ENCODE measurements at places on chromosomes 3 and 15.

DNA sequence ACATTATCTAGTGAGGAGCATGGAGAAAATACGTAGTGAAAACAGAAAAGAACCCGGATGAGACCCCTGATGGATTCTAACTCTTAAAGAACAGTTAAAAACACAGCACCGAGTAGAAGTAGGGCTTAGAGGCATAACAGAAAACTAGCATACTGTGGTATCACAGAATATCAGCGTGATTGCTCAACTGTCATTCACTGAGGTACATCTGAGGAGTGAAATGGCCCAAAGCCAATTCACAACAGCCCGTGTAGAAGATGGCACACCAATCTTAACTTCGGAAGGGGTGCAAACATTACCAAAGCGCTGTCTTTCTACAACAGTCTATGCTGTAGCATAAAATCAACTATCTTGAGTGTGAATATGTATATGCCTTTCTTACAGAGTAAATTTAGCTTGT is 1.8 kb downstream of the CLASP2 start:
- peak; percentile 24 for DNase-seq

DNA sequence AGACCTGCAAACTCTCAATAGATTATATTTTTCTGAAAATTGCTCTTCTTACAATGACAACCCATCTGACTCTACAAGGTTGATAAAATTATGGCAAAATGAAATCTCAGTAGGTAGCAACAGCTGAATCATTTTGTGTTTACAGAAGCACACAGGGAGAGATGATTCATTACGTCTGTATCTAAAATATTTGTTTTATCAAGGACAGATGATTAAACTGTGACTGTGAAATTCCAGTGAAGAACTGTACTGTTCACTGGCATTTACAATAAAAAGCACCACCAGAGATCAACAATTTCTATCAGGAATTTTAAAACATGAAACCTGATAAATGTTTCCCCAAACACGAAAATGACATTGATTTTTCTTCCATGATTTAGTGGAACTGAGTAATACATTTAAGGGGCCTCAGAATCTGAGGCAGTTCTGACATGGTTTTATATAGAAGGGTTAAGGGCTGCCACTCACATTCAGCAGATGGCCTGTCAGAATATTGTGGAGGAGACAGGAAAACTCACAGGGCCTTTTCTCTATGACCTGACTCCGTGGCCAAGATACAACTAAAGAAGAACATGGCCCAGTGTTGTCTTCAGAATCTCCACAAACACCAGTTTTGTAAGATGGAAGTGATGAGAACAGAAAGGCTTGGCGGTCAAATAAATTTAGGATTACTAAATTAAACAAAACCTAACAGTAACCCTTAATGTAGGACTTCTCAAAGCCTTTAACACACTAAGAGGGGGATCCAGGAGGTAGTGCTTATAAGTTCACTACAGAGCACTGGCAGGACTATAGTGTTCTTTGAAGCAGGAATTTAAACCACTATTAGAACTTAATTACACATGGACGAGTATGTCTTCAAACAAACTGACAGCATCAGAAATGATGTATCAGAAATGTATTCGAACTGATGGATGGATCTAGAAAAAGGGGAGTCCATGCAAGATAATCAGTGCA is 25.9 kb downstream of the RAD18 start:
- DNase-seq: no peak

DNA sequence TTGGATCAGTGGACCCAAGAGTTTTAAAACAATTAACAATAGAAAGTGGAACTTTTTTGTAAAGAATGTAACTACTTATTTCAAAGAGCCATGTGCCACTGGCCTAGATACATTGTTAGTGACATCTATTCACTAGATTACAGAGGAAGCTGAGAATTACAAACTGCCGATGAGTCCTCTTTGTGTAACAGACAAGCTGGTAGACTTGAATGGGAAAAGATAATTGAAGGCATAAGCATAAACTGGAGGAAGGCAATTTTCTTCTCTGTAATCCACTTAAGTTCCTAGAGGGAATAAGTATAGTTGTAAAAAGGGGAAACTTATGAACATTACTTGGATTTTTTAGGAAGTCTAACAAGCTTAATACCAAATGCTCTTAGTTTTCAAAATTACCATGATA is 15.1 kb downstream of the THUMPD3 start:
- DNase-seq: no peak

DNA sequence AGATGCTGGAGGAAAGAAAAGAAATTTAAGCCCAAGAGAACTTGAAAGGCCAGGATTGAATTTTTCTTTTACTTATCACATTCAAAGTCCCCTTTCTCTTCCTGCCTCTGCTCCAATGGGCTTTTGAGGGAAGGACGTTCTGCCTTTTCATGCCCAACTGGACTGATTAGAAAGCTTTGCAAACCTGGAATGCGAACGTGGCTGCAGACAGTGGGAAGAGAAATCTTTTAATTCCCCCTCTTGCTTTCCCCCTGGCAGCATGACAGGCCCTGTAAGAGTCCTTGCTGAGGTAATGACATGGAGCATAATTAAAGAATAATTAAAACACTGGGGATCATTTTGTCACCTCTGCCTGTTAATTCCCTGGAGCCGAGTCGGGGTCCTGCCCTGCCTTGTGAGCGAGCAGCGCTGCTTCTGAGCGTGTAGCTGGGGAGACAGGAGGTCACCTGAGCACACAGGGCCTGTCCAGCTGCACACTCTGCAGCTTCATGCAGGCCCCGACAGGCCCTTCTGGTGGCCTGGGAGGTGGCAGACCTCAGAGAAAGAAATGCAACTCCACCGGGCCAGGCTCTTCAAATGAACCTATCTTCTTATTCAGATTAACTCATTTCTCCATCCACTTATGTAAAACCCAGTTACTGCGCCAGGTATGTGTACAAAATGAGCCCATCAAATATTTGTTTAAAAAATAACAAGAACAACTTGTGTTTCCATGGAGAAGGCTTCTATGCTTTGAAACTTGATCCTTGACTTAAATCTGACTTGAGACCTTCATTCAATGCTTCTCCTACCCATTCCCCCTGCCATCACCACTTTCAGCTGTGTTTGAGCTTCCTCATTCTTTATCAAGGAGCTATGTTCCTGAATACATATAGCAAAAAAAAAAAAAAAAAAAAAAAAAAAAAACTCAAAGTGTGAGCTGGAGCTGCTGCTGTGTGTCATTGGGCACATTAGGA is 628.2 kb upstream of the CFAP20DC start:
- no peak for DNase-seq

- DNase-seq: peak; percentile 30
Measured at GRCh38 chr15:99447497-99448371, 118.0 kb upstream of the MEF2A start.

DNA sequence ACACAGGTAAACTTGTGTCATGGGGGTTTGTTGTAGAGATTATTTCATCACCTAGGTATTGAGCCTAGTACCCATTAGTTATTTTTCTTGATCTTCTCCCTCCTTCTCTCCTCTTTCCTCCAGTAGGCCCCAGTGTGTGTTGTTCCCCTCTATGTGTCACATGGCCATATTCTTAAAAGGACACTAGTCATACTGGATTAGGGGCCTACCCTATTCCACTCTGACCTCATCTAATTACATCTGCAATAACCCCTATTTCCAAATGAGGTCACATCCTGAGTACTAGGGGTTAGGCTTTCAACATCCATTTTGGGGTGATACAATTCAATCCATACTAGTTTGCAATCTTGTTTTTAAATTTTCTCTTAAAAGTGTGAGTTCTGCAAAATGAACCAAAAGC is 142.8 kb downstream of the IMPG2 start:
- no peak for DNase-seq

- no peak for DNase-seq
Measured at GRCh38 chr3:190155752-190156151, 35.1 kb upstream of the P3H2 start.

GRCh38 chr3:57803647-57804081 is 47.6 kb downstream of the SLMAP start:
- no peak for DNase-seq

DNA sequence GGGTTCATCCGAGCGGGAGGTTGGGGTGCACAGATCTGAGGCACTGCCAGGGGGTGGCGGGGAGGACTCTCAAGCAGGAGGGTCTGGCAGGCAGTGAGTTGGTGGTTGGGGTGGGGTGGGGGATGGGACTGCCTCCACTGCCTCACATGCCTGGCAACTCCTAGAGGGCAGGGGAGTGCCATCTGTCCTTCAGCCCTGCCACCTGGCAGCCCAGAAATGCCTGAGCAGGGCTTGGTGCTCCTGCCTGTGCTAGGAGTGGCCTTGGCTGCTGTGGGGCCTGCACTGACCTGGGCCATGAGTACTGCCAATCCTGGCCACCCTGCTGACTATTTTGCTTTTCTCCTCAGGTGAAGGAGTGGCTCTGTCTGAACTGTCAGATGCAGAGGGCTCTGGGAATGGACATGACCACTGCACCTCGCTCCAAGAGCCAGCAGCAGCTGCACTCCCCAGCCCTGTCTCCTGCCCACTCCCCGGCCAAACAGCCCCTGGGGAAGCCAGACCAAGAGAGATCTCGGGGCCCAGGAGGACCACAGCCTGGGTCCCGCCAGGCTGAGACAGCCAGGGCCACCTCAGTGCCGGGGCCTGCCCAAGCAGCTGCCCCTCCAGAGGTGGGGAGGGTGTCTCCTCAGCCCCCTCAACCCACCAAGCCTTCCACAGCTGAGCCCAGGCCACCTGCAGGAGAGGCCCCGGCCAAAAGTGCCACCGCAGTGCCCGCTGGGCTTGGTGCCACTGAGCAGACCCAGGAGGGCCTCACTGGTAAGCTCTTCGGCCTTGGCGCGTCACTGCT is 32.0 kb upstream of the APEH start:
- no peak for DNase-seq

- no peak for DNase-seq
Measured at GRCh38 chr3:48405343-48405881, 24.5 kb downstream of the PLXNB1 start.

DNA sequence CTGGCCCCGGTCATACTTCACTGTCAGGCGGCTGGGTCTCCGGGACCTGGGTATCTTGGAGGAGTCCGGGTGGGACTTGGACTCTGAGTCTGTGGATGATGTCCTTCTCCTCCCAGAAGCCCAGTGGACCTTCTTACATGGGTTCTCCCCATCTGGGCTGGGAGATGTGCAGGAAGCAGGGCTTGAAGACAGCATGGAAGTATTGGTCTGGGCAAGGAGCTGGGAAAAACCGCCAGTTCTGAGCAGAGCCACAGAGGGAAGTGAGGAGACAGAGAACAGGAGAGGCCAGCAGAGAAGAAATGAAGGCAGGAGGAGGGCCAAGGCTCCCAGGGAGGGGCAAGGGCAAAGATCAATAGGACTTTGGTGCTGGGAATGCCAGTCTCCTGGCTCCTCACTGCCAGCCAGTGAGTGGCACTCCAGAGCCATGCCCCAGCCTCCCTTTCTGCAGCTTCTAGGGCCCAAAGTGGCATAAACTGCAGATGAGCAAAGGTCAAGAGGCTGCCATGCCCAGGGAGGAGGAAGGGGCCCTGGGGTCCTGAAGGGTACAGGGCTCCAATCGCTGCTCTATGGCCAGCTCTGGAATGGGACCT is at the start of gene PPP1R14D:
Gene PPP1R14D (minus strand): TSS at position 262 of the 590 bp plus-strand sequence. CDS start 67 bp downstream, at position 195.
- no peak for DNase-seq

DNA sequence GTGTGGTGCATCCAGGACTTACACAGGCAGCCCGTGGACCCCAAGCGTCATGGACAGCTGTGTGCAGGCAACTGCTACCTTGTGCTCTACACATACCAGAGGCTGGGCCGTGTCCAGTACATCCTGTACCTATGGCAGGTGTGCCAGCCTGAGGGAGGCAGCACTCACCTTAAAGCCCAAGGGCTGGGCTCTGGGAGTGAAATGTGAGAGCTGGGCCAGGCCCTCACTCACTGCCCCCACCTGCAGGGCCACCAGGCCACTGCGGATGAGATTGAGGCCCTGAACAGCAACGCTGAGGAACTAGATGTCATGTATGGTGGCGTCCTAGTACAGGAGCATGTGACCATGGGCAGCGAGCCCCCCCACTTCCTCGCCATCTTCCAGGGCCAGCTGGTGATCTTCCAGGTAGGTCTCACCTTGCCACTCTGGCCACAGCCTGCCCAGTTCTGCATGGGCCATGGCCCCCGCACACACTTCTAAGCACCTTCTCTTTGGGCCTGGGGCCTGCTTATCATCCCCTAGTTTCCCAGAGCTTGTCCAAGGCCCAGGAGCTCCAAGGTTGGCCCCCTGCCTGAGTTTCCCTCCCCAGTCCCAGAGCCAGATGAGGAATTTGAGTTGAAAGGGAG is 11.0 kb downstream of the VILL start:
- peak; percentile 8 for DNase-seq

DNA sequence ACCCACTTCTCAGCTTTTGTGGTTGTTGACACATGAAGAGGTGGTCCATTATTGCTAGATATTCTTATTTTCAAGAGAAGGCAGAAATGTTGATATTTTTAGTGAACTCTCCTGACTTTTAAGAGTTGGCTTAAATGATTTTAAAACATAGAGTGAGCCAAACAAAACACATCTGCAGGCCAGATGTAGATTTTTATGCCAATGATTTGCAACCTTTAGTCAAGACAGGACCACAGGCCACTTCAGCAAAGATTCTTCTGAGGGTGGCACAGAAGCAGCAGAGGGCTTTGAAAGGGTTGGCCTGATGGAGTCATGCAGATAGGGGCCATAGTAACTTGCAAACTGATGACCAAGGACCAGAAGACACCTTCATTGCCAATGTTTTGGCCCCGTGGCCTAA is 276.5 kb upstream of the P2RY1 start:
- DNase-seq: no peak

DNA sequence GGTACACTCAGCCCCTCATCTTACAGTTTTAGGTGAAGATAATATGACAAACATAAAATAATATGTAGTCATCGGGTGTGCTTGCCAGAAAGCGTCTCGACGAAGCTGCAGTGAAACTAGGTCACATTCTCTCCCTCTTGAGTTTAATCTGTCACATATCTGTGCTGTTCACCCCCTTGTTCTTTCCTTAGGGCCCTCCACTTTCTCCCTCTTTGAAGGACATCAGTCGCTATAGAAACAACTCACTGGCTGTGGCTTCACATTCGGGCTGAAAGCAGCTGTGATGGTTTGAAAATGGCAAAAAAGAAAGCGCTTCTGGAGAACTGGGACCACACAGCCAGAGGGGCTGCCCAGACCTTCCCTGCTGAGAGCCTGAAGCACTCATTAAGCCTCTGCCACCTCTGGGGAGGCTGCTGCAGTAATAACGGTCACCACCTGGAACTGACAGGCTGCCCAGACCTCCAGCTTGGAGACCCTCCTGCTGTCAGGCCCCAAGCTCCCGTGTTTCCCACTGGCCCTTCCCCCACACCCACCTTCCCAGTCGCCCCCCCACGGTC is 50.3 kb downstream of the ABTB1 start:
- no peak for DNase-seq

- peak; percentile 77 for DNase-seq
Measured at GRCh38 chr3:142027735-142028134, 121.6 kb downstream of the TFDP2 start.

- DNase-seq: no peak
Measured at GRCh38 chr15:25695875-25696760, 167.0 kb downstream of the ATP10A start.

DNA sequence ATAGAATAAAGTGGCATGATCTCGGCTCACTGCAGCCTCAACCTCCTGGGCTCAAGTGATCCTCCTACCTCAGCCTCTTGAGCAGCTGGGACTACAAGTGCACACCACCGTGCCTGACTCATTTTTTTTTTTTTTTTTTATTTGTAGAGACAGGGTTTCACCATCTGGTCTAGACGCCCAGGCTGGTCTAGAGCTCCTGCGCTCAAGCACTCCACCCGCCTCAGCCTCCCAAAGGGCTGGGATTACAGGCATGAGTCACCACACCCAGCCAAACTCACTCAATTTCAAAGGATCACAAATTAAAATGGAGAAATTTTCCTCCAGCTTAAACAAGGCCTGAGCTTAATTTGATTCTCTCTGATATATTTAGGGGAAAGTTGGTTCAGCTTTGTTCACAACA is 27.3 kb upstream of the NMB start:
- peak; percentile 53 for DNase-seq
